Smooth muscle cell of bladder (primary cell): ENCODE measurements at places on chromosomes 13 and 19. TPM values are rescaled to one million over a fixed set of nuclear protein-coding genes. Genes with fewer than 3 reads are reported as not detected.

Gene LSM7
- 98.0 and 104 TPM in 2 replicates for total RNA-seq

Gene MCF2L
- 0.14 and 0.55 TPM in 2 replicates for total RNA-seq

Gene PPP2R1A
- 83.5 and 112 TPM in 2 replicates for total RNA-seq

Gene ADGRE2
- total RNA-seq, result under 0.01 TPM in 2 replicates

Gene IL27RA
- total RNA-seq, result 1.7 and 1.8 TPM in 2 replicates
